ENCODE measurements at places on chromosomes 11 and 22.
A peak's percentile ranks its signal among the peaks of the same experiment; 100 is the strongest.

DNA sequence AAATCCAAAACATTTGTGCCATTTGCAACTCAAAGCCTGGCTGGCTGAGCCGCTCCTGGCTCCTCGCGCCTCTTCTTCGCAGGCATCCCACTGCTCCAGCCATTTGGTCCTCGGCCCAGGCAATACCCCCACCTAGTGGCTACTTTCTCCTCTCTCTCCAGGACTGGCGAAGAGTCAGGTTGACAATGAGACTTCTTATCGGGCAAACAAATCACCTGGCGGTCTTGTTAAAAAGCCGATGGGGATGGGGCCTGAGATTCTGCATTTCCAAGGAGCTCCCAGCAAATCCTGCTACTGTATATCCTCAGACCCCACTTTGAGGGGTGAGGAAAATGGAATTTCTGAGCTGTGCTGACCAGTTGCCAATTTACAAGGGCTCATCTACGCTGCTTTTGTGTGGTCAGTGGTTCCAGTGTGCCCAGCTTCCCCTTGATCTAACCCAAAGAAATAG is 89.0 kb downstream of the ISX start:
- peak; percentile 50 for DNase-seq

DNA sequence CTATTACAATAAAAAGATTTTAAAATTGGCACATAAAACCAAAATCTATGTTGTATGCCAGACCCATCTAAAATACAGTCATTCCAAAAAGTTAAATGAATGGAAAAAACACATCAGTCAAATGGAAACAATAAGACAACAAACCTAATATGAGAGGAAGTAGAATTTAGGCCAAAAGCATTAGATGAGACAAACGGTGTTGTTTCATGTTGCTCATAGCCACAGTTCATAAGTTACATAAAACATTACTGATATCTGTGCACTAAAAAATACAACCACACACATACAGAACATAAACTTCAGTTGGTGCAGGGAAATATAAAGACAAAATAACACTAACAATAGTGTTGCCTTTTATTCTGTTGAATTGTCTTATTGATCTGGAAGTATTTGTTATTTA is 661.9 kb downstream of the CNTN5 start:
- no peak for DNase-seq

DNA sequence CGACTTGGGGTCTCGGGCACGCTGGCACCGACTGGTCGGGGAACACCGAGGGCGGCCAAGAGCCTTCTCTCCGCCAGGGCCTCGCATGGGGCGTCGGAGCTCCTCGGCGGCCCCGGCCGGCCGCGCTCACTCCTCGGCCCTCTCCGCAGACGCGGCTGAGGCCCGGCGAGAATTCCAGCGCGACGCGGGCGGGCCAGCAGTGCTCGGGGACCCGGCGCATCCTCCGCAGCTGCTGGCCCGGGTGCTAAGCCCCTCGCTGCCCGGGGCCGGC is 5.6 kb downstream of the TBX1 start:
- DNase-seq = no peak

DNA sequence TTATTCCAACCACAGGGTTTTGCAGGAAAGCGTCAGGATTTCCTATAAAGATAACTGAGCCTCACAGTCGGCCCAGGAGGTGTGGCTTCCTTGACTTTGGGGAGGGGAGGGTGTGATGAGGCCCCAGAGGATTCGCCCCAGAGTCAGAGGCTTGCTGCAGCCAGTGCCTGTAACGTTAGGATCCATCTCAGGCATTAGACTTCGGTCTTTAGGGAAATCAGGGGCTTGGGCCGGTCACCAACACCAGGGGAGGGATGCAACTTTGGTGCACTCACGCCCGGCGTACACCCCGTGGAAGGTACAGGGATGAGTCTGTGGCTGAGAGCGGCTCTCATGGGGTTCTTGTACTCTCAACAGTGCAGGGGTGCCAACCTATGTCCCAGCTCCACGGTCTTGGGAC is 5.7 kb upstream of the ANO1 start:
- DNase-seq = no peak

DNA sequence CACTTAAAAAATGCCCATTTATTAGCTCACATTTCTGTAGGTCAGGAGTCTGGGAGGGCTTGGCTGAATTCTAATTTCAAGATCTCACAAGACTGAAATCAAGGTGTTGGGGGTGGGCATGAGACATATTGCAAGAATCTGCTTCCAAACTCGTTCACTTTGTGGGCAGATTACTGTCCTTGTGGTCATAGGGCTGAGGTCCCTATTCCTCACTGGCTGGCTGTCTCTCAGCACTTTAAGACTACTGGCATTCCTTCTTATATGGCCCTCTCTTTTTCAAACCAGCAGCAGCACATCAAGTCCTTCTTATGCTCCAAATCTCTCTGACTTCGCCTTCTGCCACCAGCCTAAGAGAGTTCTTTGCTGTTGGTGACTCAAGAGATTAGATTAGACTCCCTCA is 27.8 kb upstream of the MYOD1 start:
- no peak for DNase-seq

- no peak for DNase-seq
Measured at GRCh38 chr11:109785198-109785597, 308.0 kb upstream of the ZC3H12C start.

GRCh38 chr11:23399995-23400394 is 539.7 kb upstream of the CCDC179 start:
- no peak for DNase-seq

GRCh38 chr11:16942911-16943310 is 71.3 kb downstream of the PLEKHA7 start:
- DNase-seq = no peak

DNA sequence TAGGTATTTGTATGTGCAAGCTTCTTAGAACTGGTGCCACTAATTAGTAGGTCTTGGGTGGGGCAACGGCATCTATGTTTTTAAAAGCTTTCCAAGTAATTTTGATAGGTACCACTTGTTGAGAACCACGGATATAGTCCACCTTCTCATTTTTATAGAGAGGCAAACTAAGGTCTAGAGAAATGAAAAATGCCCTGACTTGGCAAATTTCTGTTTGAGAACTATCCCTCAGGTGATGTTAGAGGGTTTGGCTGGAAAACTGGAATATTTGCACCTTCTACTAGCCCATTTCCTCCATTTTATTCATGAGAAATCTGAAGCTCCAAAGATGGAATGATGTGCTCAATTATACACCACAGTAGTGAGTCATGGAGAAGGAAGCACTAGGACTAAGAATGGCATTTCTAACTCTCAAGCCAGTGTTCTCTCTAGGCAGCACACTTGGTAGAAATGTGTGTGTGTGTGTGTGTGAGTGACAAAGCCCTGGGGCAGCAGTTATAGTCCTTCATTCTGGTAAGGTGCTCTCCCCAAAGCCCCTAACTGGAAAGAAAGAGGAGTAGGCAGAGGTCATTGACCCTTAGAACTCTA is 1.8 kb upstream of the TMEM86A start:
- no peak for DNase-seq

DNA sequence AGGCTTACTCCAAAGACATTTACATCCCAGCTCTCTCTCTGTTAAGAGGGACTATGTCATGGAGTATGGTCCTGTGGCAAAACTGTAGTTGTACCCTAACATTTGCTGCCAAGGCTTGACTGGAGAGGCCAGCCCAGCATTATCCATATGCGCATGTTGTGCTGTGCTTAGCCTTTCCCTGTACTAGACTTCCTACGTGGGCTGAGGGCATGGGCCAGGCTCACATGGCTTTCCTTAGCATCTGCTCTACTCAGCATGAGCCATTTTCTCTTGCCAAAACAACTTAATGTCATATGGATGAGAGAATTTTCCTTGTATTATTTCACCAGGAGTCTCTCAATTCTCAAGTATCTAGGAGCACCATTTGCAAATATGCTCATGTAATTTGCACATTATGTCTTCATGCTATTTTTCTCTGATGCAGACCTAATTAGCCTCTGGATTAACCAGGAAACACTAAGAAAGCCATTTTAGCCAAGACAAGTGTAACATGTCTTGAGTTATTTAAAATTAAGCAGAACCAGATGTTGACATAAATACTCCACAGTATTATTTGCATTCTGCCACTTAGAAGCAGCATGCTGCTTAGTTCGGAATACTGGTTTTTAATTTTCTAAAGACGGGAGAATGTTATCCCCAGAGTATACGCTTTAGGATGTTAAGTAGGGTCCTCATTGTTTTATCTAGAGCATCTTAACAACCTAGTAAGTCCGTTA is 71.7 kb upstream of the FAR1 start:
- DNase-seq = no peak

DNA sequence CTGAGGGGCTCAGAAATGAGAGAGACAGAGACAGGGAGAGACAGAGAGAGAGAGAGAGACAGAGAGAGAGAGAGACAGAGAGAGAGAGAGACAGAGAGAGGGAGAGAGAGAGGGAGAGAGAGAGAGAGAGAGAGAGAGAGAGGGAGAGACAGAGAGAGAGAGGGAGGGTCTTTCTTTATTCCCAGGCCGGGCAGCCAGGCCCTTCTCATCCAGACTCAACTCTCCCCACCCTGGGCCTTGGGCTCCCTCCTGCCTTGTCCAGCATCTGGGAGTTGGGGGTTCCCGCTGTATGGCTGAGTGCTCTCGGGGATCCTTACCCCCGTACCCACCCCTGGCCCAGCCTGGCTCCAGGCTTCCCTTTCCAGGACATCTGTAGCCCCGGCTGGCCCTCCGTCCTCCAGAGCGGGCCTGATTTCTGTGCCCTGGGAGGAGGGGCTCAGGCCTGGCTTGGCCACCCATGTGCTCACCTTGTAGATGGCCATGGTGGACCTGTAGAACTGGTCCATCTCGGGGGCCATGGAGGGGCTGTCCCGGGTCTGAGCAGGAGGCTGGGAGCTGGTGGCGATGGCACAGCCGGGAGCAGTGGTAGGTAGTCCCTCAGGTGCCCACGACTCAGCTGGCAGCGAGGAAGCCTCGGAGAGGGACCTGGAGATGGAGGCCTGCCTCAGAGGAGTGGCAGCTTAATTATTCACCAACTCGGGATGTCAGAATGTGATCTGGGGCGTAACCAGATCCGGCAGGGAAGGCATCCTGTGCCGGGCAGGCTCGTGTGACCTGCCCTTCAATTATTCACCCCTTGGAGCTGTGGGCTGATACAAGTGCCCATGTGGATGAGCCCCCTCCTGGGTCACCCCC is at the start of gene BAIAP2L2:
Gene BAIAP2L2 (minus strand): TSS at position 677 of the 855 bp plus-strand sequence. CDS start 159 bp downstream, at position 518.
- peak; percentile 78 for DNase-seq

DNA sequence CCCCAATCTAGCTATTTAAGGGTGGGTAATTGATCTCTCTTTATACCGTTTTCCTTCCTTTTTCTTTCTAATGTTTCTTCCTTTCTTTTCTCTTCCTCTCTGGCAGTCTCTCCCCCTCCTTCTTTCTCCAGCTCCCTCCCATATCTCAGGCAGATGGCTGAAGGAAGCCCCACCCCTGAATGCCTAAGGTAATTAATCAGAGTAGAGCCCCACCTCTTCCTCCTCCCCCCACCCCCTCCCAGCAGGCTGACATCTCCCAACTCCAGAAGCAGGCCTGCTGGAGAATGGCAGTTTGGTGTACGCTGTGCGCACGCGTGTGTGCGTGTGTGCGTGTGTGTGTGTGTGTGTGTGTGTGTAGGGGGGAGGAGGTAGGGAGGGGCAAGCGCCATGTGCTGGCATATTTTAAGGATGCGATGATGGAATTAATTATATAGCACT is 122.6 kb downstream of the APOL5 start:
- peak; percentile 85 for DNase-seq

- DNase-seq = peak; percentile 16
Measured at GRCh38 chr11:74278721-74279161, 32.7 kb downstream of the P4HA3 start.

DNA sequence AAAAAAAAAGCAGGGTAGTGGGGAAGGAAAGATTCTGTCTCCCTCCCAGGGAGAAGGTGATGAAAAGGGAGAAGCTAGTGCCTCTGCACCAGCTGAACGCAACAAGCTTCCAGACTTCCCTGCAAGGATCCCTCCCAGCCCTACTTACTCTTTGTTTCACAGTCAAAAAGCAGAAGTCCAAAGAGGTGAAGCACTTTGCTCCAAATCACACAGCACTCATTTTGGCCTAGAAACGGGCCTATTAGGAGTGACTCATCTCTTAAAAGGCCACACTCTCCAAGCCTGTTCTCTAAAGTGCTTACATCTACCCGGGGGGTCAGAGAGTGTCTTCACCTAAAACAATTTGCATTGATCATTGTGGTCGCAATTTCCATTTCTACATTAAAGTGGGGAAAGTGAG is 17.7 kb upstream of the GRK3 start:
- DNase-seq = no peak

DNA sequence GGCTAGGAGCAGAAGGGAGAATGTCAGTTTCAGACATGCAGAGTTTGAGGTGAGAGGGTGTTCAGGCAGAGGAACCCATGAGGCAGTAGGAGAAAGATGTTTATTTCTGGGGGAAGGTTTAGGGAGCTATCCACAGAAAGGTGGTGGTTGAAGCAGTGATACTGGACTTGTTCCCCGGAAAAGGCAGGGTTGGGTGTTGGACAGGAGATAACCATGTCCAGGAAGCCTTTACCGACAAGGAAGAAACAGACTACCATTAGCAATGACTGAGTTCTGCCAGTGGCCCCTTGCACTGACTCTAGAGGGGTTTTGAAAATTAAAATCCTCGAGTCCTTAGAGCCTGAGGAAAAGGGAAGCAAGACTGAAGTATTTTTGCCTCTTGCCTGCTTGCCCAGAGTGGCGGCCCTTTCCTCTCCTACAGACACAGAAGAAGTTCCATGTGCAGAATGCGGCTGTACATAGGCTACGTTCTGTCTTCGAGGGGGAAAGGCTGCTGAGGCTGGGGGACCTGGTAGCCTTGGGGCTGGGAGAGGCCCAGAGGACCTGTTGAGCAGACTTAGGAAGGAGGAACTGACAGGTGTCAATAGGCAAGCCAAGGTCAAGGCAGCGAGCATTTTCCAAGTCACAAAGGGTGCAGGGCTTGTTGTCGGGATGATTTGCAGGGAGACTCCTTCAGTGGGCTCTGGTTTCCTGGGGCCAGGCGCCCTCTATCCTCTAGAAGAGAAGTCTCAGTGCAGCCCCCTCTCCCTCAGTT is 146.7 kb downstream of the LDLRAD3 start:
- DNase-seq = no peak

DNA sequence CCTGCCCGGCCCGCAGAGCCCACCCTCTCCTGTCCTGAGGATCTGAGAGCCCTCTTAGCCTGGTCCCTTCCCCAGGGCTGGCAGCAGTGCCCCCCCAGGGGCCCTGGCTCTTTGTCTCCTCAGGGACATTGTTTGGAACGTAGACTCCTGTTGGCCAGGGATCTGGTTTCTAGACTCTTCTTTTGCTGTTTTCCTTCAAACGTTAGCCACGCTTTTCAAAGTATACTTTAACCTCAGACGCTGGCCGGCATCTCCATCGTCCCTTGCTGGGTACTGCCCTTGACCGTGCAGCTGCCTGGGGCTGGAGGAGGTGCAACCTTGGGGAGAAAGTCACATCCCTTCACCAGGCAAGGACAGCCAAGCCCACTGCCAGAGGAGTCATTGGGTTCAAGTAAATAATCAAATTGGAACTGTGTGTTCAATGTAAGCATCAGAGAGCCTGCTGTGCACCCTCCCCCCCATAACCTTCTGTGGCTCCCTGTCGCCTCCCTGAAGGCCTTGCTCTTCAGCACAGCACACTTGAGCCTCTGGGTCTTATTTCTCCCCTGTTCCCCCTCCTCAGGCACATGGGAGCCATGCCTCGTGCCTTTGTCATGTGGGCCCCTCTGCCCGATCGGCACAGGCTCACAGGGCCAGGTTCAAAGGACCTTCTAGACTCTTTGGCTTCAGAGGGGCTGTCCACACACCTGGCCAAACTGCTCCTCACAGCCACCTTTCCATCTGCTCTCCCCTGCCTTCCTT is 21.8 kb upstream of the WNT7B start:
- no peak for DNase-seq

Measured in renal cortex interstitium (tissue), 15 donors.